ENCODE measurements at places on chromosomes 16 and 17.

DNA sequence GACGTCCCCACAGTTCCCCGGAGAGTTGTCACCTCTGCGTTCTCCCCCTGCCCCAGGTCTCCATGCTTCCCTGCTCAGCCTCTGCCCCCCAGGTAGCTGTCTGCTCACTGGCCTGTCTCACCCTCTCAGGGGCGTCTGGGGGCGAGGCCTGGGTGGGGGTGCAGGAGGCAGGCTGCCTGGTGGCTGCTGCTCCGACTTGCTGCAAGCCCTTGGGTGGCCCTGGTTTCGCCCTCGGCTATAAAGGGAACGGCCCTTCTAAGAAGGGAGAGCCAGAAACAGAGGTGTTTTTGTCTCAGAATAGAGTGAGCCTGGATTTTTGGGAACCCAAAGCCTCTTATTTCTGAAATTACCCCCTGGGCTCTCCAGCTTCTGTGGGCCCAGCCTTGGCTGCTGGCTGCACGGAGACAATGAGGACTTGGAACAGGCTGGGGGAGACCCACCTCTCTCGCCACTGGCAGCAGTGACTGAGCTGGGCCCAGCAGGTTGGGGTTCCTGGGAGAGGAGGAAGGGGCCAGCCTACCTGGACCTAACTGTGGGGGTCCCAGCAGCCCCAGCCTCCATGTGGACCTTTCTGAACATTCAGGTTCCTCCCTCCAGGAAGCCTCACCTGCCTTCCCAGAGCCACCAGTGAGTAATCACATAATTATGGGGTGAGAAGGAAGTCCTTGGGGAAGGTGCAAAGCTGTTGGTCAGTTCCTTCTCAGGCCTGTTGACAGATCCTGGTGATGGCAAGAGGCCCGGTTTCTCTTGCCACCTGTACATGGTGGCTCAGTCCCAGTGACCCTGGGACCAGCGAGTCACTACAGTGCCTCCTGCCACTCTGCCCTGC lies 15.5 kb upstream of the SPNS2 start:
- DNase-seq: no peak

DNA sequence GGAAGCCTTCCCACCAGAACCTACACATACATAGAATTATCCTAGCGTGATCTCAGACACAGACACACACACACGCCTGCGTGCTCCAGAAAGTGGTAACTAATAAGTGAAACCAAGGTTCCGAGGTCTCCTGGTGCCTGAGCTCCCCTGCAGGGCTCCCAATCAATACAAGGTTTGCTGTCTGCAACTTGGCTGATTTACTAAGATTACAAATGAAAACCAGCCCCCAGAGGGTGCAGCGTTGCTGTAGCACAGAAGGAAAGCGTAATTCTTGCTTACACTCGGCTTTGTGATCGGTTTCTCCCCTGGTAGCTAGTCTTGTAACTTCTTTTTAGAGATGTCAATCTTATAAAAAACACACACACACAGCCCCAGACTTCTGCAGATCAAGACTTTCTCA lies 334.1 kb upstream of the XYLT1 start:
- DNase-seq: peak; percentile 29

GRCh38 chr17:47898241-47898640 lies 2.2 kb downstream of the SP2 start:
- no peak for DNase-seq

- DNase-seq: peak; percentile 45
Measured at GRCh38 chr17:1559047-1560043, 3.2 kb downstream of the PITPNA start.

DNA sequence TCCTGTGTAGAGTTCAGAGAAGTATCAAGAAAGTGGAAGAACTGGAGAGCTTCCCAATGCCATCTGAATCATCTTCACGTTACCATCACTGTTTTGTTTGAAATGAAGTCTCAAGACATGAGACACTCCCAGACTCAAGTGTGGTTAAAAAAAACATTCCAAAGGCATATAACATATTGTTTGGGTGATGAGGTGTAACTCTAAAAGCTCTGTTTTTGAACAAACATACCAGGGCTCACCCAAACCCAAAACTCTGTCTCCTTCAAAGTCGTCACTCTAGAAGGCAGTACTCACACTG lies 6.3 kb upstream of the ZCCHC14 start:
- DNase-seq: no peak

DNA sequence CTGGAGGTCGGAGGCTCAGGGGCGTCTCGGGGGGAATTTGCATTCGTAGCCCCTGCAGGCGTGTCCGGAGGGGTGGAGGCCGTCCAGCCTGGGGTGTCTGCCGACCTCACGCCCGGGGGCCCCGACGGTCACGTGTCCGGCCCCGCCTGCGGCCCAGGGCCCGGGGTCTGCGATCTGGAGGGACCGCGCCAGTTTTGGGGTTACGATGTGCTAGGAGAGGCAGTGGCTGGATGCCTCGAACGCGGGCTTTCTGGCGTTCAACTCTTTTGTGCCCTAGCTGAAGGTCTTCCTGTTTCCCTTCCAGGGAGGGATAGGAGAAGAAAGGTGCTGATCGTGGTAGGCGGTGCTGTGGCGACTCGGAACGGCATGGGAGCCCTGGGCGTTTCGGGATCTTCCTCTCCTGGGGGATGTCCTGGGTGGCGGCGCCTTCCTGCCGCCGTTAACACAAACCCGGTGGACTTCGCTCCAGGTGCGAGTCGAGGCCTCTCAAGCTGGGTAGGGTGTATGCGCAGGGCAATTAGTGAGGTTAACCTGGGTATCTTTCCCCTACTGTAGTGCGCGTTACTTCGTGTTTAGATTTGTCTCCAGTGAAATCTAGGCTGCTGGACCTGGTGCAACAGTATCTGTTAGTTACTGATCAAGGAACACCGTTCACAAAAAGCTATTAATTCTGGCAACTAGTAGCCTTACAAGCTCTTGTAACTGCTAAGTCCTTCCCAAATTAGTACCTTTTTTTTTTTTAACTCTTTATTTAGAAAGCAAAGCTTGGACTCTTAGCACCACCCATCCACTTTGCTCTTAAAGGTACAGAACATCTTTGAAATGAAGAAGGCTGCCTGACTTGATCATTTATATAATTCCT lies 1.3 kb downstream of the AKAP1 start:
- DNase-seq: peak; percentile 37

- DNase-seq: no peak
Measured at GRCh38 chr17:50506298-50506697, 1.9 kb upstream of the MYCBPAP start.

DNA sequence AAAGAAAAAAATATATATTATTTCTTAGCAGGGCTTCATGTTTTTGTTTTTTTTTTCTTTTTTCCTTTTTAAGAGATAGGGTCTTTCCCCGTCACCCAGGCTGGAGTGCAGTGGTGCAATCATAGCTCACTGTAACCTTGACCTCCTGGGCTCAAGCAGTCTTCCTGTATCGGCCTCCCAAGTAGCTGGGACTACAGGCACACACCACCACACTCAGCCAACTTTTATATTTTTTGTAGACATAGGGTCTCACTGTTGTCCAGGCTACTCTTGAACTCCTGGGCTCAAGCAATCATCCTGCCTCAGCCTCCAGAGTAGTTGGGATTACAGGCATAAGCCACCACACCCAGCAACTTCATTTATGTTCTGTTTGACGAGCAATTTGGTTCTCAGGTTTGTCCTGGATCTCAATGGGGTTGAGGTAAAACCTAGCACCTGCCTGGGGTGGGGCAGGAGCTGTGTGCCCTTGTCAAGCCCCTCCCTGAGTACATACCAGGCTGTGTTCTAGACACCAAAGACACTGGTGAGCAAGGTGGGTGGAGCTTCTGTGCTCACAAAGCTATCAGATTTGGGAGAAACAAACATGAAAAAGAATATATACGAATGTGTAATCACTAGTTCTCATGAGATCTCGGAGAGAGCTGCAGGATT lies 19.2 kb downstream of the GPT2 start:
- no peak for DNase-seq

GRCh38 chr16:26365161-26365940 lies 673.6 kb downstream of the HS3ST4 start:
- no peak for DNase-seq

- no peak for DNase-seq
Measured at GRCh38 chr17:72165867-72166439, 45.1 kb downstream of the SOX9 start.

DNA sequence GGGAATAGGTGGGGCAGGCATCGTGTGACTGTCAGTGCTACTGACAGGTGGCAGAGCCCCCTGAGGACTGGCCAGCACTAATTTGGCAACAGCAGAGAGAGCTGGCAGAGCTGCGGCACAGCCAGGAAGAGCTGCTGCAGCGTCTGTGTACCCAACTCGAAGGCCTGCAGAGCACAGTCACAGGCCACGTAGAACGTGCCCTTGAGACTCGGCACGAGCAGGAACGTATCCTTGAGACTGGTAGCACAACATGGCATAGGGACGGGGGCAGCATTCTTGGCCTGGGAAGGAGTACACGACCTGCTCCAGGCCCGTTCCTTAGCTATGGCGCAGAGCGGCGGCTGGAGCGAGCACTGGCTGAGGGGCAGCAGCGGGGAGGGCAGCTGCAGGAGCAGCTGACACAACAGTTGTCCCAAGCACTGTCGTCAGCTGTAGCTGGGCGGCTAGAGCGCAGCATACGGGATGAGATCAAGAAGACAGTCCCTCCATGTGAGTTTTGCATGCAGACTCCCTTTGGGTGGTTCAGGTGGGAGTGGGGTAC lies 3.0 kb upstream of the NRN1L start:
- DNase-seq: no peak

DNA sequence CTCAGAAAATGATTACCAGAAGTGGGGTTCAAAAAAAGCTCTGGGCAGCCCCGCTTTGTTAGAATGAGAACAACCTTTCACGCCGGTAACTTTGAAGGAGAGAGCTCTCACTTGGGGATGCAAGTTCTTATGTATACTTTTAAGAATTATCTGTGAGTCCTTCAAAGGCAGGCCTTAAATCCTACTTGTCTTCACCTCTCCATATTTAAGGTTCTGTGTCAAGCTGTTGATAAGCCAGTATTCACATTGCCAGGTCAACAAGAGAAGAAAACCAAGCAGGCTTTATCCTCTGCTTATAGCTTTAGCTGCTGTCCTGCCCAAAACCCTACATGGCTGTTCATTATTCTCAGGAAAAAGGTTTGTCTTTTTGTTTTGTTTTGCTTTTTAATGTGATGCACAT lies 42.9 kb downstream of the CDRT4 start:
- DNase-seq: no peak

DNA sequence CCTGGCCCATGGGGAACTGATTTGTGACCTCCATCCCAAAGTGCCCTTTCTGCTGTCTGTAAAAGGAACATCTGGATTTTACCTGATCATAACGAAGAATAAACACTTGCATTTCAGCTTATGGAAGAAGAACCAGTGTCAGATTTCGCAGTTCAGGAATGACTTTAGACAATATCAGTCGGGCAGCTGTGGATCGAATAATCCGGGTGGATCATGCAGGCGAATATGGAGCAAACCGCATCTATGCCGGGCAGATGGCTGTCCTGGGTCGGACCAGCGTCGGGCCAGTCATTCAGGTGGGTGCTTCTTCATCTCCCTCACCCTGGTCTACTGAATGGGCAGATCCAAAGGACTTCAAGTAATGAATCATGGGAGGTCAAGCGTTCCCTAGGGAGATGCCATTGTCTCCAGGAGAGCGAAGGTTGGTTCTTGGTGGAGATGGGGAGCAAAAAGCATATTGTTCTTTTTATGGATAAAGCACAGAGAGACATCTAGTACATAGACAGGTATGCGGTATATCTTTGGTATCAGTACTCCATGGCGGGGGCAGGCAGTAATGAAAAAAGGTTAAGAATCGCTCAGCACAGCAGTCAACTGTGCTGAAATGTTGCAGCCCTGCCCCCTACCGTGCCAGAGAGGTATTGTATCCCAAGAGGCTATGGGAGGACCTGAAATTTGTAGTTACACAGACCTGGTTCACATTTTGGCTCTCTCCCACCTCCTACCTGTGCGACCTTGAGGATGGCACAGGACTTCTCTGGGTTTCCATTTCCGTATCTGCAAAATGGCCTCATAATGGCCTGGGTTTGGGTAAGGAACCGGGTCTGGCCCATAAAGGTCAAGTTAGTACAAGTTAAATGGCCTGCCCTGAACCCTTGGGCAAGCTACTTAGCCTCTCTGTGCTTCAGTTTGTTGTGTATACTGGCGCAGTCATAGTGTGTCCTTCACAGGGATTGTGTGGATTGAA lies 4.7 kb downstream of the COQ7 start:
- peak; percentile 35 for DNase-seq
